ENCODE measurements at places on chromosomes 13 and 19.

DNA sequence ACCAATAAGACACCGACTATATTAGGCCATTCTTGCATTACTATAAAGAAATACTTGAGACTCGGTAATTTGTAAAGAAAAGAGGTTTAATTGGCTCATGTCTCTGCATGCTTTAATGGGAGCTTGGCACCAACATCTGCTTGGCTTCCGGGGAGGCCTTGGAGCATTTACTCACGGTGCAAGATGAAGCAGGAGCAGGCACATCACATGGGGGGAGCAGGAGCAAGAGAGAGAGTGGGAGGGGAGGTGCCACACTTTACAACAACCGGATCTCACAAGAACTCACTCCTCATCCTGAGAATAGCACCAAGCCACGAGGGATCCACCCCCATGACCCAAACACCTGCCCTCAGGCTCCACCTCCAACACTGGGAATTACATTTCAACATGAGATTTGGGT, 224.8 kb downstream of the KLF5 start:
- DNase-seq = no peak

- no peak for DNase-seq
Measured at GRCh38 chr13:112910616-112911280, 58.3 kb upstream of the MCF2L start.

GRCh38 chr19:38009650-38010242, 102.7 kb downstream of the SIPA1L3 start:
- DNase-seq = no peak

GRCh38 chr19:18290302-18291018, 9.0 kb upstream of the JUND start:
- DNase-seq = peak; percentile 92

GRCh38 chr13:86692291-86692690, 893.1 kb upstream of the SLITRK6 start:
- no peak for DNase-seq

DNA sequence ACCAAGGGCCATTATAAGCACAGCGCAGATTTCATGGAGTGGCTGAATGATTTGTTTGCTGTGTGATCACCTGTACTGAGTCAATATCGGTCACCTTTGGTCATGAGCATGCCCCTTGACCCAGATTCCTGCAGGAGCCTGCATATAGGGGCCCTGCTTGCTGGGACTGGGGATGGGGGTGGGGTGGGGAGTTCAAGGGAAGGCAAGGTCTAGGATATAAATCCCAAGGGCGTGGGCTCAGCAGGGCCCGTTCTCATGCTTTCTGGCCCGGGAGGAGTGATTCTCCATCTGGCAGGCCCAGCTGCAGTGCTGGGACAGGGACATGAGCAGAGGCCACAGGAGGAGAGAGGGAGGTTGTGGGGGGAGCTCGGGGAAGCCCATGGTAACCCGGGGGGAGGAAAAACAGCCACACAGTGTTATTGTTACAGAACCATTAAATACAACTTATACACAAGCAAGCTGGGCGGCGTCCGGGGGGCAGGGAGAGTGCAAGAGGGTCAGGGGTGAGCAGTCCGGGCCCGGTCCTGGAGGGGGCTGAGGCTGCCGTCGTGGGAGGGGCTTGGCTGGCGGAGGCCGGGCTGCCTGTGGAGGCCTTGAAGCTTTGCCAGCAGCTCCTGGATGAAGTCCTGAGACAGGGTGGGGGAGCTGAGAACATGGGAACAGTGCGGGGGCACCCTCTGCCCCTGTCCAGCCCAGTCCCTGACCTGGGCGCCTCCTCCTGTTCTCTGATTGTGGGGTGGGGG, 5.2 kb downstream of the PPP1R14A start:
- no peak for DNase-seq

DNA sequence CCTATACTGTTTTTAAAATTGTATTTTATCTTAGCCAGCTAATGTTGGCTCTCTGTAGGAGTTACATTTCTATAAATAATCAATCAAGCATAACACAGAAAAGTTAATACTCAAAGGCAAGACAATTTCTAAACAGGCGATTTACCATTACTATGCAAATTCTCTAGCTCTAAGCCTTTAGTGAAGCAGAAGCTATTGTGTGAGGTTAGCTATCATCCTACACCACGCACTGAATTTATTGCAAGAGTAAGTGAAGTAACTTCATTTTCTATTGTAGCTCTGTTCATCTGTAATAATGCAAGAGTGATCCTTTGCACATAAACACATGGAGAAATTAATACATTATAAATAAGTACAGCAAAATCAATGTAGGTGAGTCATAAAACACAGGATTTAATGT, 439.3 kb downstream of the PCDH9 start:
- DNase-seq = no peak

DNA sequence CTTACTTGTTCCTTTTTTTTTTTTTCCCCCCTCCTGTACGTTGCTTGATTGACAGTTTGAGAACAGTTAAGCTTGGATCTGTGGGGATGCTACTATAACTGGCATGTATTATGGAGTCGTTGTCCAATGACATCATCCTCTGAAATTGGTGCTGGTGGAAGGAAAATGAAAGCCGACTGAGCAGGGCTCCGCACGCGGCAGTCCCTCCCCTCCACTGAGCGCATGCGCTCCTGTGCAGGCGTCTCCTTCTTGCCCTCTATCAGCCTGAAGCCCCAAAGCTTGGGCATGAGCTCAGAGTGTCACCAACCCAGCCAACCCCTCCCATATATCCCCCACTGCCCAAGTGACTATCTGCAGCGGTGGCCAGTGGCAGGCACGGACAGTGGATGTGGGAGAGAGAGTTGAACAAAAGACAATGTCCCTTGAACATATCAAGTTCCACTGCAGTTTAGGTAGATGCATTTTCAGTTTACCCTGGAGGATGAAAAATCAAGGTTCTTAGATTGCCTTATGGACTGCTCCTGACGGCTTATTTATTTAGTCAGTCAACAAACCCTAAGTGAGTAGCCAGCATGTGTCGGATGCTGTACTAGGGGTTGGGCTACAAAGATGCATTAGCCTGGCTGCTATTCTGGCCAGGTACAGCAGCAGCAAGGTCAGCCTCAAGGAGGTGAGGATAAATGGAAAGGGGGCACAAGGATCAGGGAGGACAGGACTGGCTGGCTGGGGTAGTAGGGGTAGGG, 20.8 kb downstream of the MBNL2 start:
- DNase-seq = no peak

GRCh38 chr19:33291623-33292534, 10.5 kb downstream of the CEBPA start:
- DNase-seq = no peak

GRCh38 chr19:23263870-23264590, 13.8 kb upstream of the ZNF724 start:
- no peak for DNase-seq

- DNase-seq = no peak
Measured at GRCh38 chr13:94716016-94716415, 3.7 kb upstream of the SOX21 start.

DNA sequence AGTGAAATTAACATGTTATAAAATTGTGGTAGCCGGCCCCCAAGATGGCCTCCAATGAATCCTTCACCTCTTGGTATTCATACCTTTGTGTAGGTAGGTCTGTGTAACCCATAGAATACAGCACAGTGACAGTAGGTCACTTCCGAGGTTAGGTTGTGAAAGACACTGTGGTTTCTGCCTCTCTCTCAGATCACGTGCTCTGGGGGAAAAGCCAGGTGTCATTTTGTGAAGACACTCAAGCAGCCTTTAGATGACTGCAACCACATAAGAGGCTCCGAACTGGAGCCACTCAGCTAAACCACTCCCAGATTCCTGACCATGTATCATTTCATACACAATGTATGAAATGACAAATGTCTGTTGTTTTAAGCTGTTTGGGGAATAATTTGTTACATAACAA, 9.8 kb upstream of the USPL1 start:
- DNase-seq = peak; percentile 86
